ENCODE measurements at places on chromosomes 6 and 20.

DNA sequence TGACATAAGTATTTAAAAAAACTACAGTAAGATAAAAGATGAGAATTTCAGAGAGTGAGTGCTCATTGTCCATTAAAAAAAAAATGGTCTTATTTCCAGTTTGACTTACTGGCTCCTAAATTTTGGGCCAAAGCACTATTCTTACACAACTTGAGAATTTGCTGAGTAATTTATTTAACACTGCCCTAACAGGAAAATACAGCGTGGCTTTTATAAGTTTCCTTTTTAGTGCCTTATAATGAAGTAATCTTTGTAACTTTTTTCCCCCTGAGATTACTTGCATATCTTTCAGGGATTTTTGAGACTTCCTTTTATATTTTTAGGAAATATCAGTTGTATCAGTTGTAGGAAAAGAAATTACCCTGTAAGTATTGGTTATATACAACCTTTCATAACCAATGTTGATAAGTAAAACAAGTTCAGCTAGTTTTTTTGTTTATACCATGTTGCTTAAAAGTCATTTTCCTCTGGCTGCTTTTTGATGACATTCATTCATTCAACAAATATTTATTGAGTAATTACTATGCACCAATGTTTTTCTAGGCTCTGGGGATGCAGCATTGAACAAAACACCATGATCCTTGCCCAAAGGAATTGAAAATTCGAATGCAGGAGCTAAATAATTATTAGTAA, 106.4 kb upstream of the SGK1 start:
- no peak for DNase-seq

DNA sequence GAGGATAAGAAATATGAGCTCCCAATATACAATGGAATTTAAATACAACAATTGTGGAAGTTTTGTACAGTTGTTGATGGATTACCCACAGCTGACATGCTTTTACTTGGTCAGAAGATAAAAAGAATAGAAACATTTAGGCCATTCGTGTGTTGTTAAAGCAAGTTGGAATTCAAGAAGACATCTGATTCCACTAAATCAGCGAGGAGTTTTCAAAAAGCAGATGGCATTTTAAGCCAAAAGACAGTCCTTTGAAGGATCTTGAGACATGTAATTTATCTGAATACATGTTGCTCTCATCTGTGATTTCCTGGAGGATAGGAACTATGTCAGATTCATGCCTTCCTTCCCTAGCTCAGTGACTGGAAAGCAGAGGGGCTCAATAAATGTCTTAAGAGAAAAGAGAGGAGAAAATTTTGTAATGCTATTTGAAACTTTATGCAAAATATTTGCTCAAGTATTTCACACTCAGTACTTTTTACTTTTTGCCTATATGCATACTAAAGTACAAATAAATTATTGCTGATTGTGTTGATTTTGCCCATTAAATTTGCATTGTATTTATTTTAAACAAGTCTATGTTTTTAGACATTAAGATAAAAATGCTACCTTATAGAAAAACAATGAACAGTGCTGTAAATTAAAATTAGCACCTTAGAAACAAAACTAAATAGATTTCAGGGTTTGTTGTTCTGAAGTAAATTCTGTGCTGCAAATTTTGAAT, 733.8 kb upstream of the FLRT3 start:
- no peak for DNase-seq

- no peak for DNase-seq
Measured at GRCh38 chr6:25958700-25959162, 3.9 kb upstream of the TRIM38 start.

- peak; percentile 46 for DNase-seq
Measured at GRCh38 chr20:33400812-33401183, 521 bp downstream of the CDK5RAP1 start.

GRCh38 chr6:8075185-8075584, 11.0 kb upstream of the BLOC1S5 start:
- no peak for DNase-seq

- DNase-seq, result no peak
Measured at GRCh38 chr6:30981942-30982772, 1.4 kb upstream of the MUC21 start.

GRCh38 chr20:44302026-44302669, 8.9 kb downstream of the FITM2 start:
- DNase-seq, result no peak

- no peak for DNase-seq
Measured at GRCh38 chr6:13696226-13696625, 15.4 kb downstream of the RANBP9 start.

- DNase-seq, result no peak
Measured at GRCh38 chr20:58405504-58406291, 16.7 kb downstream of the VAPB start.

DNA sequence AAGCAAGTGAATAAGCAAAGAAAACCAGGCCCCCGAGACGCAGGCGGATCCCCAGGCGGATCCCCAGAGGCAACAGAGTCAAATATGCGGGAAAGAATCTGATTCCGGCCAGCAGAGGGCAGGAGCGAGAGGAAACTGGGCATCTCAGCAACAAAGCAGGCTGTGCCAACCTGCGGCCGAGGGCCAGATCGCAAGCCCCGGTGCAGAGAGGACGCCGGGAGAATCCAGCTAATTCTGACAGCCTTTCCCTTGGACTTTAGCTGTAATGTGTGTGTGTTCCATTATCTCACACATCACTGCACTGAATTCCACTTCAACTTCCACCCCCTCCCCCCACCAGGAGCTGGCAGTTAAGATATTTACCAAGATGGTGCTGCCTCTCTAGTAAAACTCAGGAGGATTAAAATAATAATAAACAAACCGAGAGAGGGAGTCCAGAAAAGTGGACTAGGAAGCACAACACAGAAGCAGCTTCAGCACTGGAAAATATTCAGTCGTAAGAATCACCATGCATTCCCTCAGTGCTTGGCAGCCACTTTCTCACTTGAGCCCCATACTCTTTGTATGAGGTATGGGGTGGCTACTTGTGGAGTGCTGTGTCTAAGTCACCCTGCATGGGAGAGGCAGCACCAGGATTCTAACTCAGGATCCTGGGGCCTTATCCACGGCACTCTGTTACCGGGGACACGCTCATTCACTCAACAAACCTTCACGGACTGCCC, 66.2 kb upstream of the SNX9 start:
- DNase-seq, result peak; percentile 64

GRCh38 chr6:16974387-16974673, 127.5 kb upstream of the STMND1 start:
- DNase-seq, result no peak

GRCh38 chr6:29942275-29943052, at the start of gene HLA-A:
TSS of gene HLA-A (plus strand) at chr6:29942532. CDS start at chr6:29942554, 22 bp downstream.
- DNase-seq, result peak; percentile 91

GRCh38 chr20:32495217-32495565, 89.9 kb downstream of the NOL4L start:
- DNase-seq, result no peak

- DNase-seq, result no peak
Measured at GRCh38 chr6:168214586-168215104, 104.9 kb downstream of the DACT2 start.
